ENCODE measurements at places on chromosomes 4 and X. TPM values are rescaled to one million over a fixed set of nuclear protein-coding genes. Genes with fewer than 3 reads are reported as not detected.

The ARAF gene
- total RNA-seq, result 70.8 TPM

The ETNPPL gene
- not detected for total RNA-seq

The RTL9 gene
- total RNA-seq, result not detected

The CENPU gene
- 75.0 TPM for total RNA-seq

The CSN1S1 gene
- not detected for total RNA-seq

The IQCM gene
- total RNA-seq, result not detected

The SPP1 gene
- total RNA-seq, result 0.32 TPM

The WDR17 gene
- 2.7 TPM for total RNA-seq

The CENPVL1 gene
- total RNA-seq, result not detected

- H3K27me3 ChIP-seq, result no peaks in the 10 kb centered on the region
- no peaks in the 10 kb centered on the region for H3K36me3 ChIP-seq
- H3K4me3 ChIP-seq, result no peak overlapping the region
- H3K4me1 ChIP-seq, result no peaks in the 10 kb centered on the region
- no peak for DNase-seq
- no peak overlapping the region for H3K27ac ChIP-seq
Observed at GRCh38 chrX:153478746-153479145, 8.4 kb upstream of the HAUS7 start.

DNA sequence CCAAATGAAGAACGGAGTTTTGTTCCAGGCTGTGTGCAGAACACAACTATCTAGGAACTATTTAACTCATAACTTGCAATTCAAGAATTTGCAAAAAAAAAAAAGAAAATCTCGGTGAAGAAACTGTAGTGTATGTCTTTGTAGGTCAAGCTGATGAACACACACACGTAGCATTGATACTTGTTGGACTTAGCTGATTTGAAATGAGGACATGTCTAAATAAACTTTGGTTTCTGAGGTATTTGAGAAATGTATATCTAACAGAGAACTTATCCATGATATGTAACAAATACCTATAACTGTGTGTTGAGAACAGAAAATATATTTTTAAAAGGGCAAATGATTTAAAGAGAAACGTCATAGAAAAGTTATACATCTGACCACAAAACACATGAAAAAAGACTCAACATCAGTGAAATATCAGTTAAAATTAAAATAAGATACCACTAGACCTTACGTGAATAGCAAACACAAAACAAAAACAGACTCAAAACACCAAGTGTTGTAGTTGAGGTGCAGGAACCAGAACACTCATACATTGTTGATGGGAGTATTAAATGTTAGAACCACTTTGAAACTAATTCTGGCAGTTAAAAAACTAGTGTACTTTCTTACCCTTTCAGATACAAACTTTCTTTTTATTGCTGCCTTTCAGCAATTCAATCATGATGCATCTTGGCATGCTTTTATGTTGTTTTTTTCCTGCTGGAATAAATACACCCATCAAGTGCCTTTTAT lies 1535.8 kb upstream of the PCDH10 start:
- no peaks in the 10 kb centered on the region for H3K36me3 ChIP-seq
- H3K27me3 ChIP-seq, result no peaks in the 10 kb centered on the region
- no peaks in the 10 kb centered on the region for H3K4me1 ChIP-seq
- no peak for DNase-seq
- no peak overlapping the region for H3K27ac ChIP-seq

DNA sequence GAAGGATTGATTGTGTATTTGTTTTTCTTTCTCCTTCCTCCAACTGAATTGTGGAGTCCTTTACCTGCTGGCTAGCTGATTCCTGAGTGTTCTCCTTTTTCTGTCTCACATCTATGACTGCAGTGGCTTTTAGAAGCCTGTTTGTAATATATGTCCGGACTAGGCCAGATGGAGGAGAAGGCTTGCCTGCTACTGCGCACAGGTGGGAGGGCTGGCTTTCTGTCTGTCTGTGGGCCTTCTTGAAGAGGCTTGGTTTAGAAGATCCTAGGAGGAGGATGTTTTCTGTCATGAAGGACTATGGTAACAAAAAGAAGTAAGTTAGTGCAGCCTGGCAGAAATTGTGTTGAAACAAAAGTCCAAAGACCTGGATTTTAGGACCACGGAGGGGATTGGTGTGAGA lies 8.5 kb downstream of the PPP1R3F start:
- peaks cover 15% of the 10 kb centered on the region for H3K36me3 ChIP-seq
- H3K4me3 ChIP-seq, result peak overlapping the region; percentile 9
- H3K27ac ChIP-seq, result peak overlapping the region; percentile 87
- H3K4me1 ChIP-seq, result peaks cover 72% of the 10 kb centered on the region
- no peak for DNase-seq

- H3K36me3 ChIP-seq, result no peaks in the 10 kb centered on the region
- no peak overlapping the region for H3K4me3 ChIP-seq
- no peak overlapping the region for H3K27ac ChIP-seq
- no peak for DNase-seq
- H3K4me1 ChIP-seq, result no peaks in the 10 kb centered on the region
- H3K27me3 ChIP-seq, result no peaks in the 10 kb centered on the region
Observed at GRCh38 chr4:184988611-184989010, 29.7 kb upstream of the HELT start.

- no peak overlapping the region for H3K27ac ChIP-seq
- H3K36me3 ChIP-seq, result no peaks in the 10 kb centered on the region
- no peak for DNase-seq
- H3K4me3 ChIP-seq, result no peak overlapping the region
- H3K27me3 ChIP-seq, result no peaks in the 10 kb centered on the region
Observed at GRCh38 chrX:53251307-53251706, 26.3 kb upstream of the KDM5C start.

DNA sequence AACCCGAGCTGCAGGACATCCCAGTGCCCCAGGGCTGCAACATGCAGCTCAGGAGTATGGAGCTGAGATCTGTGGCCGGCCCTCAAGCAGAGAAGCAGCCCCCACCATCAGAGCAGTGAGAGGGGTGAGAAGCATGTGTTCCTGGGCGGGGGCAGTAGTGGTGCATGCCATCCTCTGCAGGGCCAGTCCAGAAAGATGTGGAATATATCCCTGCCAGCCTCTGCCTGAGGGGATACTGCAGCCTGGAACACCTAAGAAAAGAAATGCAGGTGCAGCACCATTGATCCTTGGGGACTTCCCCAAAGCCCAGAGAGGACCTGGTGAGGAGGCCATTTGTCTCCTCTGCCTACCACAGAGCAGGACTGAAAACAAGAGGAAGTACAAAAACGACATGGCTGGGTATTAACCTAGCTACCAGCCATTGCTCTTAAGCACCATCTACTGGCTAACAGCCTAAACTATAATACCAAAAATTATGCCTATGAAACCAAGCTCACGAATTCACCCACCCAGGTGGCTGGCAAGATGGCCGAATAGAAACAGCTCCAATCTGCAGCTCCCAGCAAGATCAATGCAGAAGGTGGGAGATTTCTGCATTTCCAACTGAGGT lies 158.8 kb downstream of the ADGRA3 start:
- no peaks in the 10 kb centered on the region for H3K36me3 ChIP-seq
- no peak overlapping the region for H3K4me3 ChIP-seq

- H3K36me3 ChIP-seq, result no peaks in the 10 kb centered on the region
- no peak overlapping the region for H3K4me3 ChIP-seq
Observed at GRCh38 chr4:141609243-141609642, 27.1 kb upstream of the IL15 start.

- no peak overlapping the region for H3K4me3 ChIP-seq
- no peak for DNase-seq
- no peaks in the 10 kb centered on the region for H3K36me3 ChIP-seq
- H3K27ac ChIP-seq, result no peak overlapping the region
Observed at GRCh38 chr4:6049985-6050384, 31.8 kb upstream of the C4orf50 start.

DNA sequence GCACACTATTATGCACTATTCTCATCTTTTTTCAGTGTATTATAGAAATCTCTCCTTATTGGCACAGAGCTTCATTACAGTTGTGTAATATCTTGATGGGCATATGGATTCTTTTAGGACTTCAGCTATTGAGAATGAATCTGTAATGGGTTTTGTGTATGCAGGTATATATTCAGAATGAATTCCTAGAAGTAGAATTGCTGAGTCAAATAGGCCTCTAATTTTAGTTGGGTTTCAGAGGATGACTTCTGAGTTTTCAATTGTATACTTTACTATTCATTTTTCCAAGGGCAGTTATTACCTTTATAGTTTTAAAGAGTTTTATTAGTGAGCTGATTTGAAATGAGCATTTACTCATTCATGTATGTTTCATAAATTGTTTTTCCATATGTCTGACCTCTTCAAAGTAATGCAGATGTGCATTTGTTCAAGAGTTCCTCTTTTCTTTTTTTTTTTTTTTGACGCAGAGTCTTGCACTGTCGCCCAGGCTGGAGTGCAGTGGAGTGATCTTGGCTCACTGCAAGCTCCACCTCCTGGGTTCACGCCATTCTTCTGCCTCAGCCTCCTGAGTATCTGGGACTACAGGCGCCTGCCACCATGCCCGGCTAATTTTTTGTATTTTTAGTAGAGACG lies 19.5 kb downstream of the CASP6 start:
- peaks cover 15% of the 10 kb centered on the region for H3K4me1 ChIP-seq
- H3K36me3 ChIP-seq, result peaks cover 42% of the 10 kb centered on the region
- no peak overlapping the region for H3K4me3 ChIP-seq
- no peak for DNase-seq

- peaks cover 59% of the 10 kb centered on the region for H3K36me3 ChIP-seq
- H3K4me3 ChIP-seq, result no peak overlapping the region
- H3K4me1 ChIP-seq, result peaks cover 15% of the 10 kb centered on the region
- no peak overlapping the region for H3K27ac ChIP-seq
- H3K27me3 ChIP-seq, result no peaks in the 10 kb centered on the region
- no peak for DNase-seq
Observed at GRCh38 chr4:146485968-146486367, 35.8 kb downstream of the SLC10A7 start.

DNA sequence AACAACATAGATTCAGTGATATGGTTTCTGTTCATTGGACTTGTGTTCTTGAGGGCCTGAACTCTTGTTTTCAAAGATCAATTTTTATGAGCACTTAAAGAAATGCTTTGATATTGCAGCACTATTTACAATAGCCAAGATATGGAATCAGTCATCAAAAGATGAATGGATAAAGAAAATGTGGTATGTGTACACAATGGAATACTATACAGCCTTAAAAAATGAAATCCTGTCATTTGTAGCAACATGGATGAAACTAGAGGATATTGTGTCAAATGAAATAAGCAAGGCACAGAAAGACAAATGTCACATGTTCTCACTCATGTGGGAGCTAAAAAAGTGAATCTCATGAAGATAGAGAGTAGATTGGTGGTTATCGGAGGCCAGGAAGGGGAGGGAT lies 21.9 kb downstream of the RNF128 start:
- no peaks in the 10 kb centered on the region for H3K4me1 ChIP-seq
- H3K4me3 ChIP-seq, result no peak overlapping the region
- no peak overlapping the region for H3K27ac ChIP-seq
- H3K36me3 ChIP-seq, result no peaks in the 10 kb centered on the region
- DNase-seq, result no peak

DNA sequence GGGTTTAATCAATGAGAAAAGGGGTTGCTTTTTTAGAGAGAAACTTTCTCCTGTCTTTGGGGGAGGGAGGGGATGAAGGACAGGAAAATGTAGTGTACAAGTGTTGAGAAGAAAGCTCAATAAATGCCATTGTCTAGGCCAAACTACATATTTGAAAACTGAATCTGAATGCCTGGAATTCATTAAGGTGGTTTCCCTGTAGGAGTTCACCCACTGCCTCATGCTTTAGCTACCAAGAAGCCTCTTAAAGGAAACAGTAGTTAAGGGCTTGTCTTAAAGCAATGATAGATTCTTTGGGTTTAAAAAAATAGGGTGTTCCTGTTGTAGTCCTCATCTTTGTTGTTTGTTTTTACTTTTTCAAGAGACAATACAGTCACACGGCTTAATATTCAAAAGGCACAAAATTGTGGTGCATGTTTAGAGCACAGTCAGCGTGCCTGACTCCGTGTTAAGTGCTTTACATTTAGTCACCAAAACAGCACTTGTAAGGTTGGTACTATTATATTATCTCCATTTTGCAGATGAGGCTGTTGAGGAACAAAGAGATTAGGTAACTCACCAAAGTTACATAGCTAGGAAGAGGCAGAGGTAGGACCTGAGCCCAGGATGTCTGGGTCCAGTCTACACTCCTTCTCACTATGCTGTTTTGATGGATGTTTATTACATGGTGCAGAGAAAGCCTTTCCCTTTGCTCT lies 46.0 kb downstream of the FNIP2 start:
- H3K4me1 ChIP-seq, result peaks cover 43% of the 10 kb centered on the region
- peaks cover 16% of the 10 kb centered on the region for H3K36me3 ChIP-seq
- no peaks in the 10 kb centered on the region for H3K27me3 ChIP-seq

DNA sequence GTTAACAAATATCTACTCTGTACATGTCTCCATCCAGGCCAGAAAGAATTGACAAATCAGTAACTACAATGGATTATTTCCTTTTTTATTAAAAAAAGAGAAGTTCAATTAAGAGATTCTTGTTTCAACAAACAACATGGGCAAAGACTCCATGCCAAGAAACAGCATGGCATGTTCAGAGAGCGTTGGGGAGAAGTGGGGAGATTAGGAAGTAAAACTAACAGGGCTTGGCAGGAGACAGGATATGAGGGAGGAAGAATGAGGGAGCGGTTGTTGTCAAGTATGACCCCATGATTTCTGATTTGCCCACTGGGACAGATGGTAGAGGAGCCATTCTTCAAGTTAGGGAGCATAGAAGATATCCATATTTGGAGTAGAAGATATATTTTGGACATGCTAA lies 128.4 kb downstream of the RNF150 start:
- H3K27me3 ChIP-seq, result peaks cover 3% of the 10 kb centered on the region
- H3K27ac ChIP-seq, result no peak overlapping the region
- H3K4me1 ChIP-seq, result no peaks in the 10 kb centered on the region
- DNase-seq, result no peak
- no peaks in the 10 kb centered on the region for H3K36me3 ChIP-seq
- no peak overlapping the region for H3K4me3 ChIP-seq

DNA sequence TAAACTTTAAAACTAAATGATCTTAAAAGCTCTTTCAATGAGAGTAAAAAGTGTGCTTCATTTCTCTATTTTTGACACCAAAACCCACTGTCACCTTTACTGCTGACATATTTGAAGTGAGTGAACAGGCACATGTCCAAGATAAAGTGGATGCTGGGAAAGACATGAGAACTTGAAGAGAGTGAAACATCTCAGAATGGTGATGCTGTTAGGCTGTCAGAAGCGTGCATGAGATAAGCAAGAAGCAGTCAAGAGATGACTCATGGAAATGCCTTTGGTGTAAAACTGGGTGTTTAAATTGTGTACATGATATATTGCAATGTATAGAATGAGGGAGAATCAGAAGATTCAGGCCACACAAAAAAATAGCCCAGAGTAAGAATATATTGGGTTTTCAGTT lies 21.8 kb upstream of the GBA3 start:
- no peak for DNase-seq
- peaks cover 48% of the 10 kb centered on the region for H3K4me1 ChIP-seq

- no peak overlapping the region for H3K27ac ChIP-seq
- no peaks in the 10 kb centered on the region for H3K4me1 ChIP-seq
- H3K36me3 ChIP-seq, result no peaks in the 10 kb centered on the region
- no peak overlapping the region for H3K4me3 ChIP-seq
- no peak for DNase-seq
Observed at GRCh38 chrX:115958687-115959359, 211.7 kb upstream of the AGTR2 start.

- H3K27ac ChIP-seq, result no peak overlapping the region
- peaks cover 2% of the 10 kb centered on the region for H3K4me1 ChIP-seq
- no peak overlapping the region for H3K4me3 ChIP-seq
- H3K27me3 ChIP-seq, result no peaks in the 10 kb centered on the region
- DNase-seq, result no peak
Observed at GRCh38 chr4:15833801-15834200, 55.7 kb downstream of the CD38 start.

Data from activated naive CD8-positive, alpha-beta T cell treated with anti-CD3 and anti-CD28 coated beads for 36 hours (primary cell).